ENCODE measurements at places on chromosomes 7 and 10.

DNA sequence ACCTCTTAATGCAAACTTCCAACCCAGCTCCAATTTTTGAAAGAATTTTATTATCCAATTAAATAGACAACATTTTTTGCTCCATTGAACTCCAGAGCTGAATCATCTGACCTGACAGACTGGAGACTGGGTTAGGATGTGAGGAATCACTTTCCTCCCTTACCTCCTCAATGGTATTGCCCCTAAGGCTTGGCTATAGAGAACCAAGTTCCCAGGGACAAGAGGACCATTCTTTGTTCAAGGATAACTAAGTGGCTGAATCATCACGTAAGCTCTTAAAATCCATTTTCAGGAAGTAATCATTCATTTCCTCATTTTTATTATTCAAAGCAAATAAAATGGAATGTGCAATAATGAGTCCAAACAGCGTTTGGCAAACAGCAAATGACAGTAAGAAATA, 335.1 kb downstream of the GATA3 start:
- no peak for DNase-seq

- DNase-seq, result no peak
Observed at GRCh38 chr7:123230603-123231002, 30.8 kb upstream of the SLC13A1 start.

GRCh38 chr10:74827045-74827441, 643 bp downstream of the KAT6B start:
- no peak for DNase-seq

DNA sequence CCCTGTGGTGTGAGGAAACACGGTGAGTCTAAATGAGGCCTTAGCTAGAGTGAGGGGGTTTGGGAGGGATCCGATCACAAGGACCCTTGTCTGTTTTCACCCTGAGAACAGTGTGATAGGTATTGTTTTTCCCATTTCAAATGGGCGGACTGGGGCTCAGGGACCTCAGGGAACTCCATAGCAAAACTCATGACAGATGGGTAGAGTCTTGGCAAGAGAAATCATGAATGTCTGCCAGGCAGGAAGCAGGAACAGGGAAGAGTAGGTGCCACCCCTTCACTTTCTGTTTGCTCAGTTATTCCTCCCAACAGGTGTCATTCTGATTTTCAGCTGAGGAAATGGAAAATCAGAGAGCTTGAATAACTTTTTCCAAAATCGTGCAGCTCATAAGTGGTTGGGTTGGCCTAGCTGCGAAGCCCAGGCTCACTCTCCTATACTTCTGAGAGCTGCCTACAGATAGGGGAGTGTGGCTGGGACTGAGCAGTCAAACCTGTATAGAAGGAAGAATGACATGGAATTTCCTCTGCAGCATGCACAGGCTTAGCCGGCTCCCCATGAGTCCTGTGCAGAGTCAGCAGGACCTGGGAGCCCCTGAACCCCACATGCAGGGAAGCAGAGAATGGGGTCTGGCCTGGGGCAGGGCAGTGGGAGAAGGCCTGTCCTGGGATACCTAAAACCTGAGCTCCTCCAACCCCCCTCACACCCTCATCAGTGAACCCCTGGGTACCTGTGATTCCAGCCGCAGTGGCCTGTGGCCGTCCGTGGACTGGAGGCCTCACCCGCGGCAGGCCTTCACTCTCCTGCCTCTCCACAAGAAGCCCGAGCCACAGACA, 17.6 kb upstream of the C10orf105 start:
- no peak for DNase-seq

DNA sequence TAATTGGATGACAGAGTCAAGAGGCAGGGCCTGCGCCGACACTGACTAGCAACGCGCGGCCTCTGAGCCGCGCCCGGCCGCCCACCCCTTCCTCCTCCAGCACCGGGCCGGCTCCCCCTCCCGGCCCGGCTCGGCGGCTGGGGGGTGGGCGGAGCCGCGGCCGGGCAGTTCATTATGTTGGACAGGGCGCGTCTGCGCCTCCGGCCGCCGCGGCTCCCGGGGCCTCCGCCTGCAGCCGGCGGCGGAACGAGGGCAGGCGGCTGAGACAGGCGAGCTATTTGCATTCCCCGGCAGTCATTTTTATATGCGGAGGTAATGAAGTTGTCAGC, 106.7 kb downstream of the SNX10 start:
- no peak for DNase-seq

DNA sequence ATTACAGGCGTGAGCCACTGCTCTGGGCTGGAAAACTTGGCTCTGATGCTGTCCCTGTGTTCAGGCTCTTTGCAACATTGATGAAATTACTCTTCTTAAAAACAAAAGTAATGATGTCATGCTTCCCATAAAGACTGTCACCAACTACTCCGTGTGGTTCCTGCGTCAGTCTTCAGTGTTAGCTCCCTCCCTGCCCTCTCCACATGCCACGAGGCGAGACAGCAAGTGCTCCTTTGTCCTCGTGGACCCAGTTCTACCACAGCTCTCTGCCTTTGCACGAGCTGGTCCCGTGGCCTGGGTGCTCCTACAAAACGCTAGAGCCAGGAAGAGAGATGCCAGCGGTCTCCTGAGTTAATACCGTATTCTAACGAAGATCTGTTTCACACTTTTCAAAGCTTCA, 194.5 kb downstream of the SDK1 start:
- no peak for DNase-seq

- DNase-seq, result no peak
Observed at GRCh38 chr7:107641676-107642075, 19.0 kb upstream of the SLC26A4 start.

DNA sequence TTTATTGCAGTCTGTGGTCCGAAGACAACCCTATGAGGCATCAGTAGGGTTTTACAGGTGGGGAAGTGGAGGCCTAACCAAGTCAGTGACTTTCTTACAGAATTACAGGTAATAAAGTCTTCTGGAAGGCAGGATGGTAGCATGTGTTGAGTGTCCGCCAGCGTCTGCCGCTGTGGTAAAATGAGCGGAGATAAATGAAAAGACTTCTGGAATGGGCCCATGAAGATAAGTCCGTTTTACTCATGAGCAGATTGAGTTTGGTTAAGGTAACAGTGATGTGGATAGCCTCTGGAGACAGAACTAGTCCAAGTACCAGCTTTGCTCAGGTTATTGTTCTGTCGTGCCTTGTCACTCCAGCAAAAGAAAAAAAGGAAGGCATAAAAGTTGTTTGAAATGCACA, 966 bp downstream of the FBH1 start:
- DNase-seq, result no peak

DNA sequence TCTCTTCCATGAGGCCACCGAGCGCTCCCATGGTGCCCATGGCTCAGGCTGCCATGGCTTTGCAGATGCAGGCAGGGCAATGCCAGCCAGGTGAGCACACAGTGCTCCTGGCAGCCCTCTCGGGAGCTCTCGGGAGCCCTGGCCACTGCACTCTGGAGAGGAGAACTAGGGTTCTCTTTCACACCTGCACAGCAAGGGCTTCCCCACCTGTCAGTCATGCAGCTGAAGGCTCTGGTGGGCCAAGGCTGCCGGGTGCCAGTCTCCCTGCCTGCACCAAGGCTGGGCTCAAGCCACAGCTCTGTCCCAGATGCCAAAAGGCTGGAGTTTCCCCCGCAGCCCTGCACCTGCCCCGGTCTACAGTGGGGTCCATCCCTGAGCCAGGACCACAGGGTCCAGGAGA, 32.6 kb downstream of the NUDT1 start:
- no peak for DNase-seq

DNA sequence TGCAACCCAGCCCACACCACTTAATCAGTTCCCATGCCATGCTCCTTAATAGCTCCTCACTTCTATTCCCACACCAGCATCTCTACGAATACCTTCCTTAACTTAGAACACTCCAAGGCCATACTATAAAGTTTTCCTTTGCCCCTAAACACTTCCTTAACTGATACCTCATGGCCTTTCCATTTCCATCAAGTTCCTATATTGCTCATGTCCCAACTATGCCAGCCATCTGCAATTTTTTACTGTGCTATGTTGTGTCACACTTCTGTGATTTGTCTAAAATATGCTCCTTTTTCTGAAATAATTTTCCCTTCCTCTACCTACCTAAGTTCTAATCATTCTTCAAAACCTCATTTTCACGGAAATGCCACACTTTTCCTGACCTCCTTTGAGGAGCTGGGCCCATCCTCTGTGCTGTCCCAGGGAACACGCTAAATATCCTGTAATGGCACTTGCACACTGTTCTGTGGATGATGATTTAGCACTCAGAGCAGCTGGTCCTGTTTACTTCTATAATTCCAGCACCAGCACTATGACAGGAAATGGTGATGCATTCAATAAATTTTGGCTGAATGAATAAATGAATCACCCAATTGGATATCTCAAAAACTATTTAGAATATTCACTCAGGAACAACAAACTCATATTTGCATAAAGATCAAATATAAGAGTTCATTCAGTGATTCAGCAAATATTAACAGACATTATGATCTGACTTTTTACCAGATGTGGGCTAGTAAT, 266.5 kb upstream of the HGF start:
- DNase-seq, result no peak

- no peak for DNase-seq
Observed at GRCh38 chr10:76523246-76523645, 1091.8 kb downstream of the LRMDA start.

Data from stimulated activated CD4-positive, alpha-beta T cell treated with anti-CD3 and anti-CD28 coated beads, Interleukin-15, amount 100 ng/mL, for 1 hour (primary cell).